ENCODE measurements at places on chromosomes 1 and 21.

- no peak for DNase-seq
These were observed 11.1 kb downstream of the CPT2 start for GRCh38 chr1:53207726-53208125.

DNA sequence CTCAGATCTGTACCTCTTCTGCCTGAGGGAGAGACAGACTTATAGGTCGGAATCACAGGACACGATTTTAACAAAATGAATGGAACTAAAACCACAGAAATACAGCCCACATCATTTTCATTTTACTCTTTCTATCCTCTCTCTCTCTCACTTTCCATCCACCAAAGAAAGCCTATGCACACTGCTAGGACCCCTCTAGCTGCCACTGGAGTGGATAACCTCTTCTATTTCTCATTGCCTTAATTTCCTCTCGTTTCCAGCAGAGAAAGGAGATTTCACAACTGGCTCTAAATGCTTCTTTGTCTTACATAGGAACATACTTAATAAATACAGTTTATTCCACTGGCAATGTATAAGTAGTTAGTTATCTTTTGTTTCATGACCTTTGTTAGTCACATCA is 867.8 kb upstream of the ADGRL4 start:
- no peak for DNase-seq

DNA sequence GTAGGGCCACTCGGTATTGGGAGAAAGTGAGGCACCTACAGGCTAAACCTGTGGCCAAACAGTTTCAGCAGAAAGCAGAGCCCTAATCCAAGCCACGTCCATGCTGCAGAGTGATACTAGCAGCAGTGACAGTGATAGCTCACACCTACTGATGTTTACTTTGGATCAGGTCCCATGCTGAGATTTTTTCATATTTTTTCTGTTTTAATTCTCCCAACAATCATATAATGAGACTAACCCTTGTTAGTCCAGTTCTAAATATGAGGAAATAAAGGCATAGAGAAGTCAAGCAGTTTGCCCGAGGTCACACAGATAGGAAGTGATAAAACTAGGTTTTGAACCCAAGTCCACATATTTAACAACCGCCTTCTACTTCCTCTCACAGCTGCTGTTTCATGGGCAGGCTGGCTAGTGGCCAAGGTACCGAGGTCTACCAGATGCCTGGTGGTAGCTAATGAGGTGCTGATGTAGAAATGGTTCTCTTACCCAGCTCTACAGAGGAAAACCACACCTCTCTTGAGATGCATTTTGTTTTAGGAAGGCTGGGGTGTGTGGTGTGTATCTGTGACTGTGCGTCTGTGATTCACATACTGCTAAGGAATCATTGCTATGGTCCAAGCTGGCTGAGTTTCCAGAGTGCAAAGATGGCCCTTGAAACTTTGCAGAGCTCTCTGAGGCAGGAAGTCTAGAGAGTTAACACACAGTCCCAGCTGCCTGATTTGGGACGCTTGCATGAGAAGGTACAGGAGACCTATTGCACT is 80.3 kb upstream of the ARTN start:
- no peak for DNase-seq

GRCh38 chr1:223718850-223719249 is 6.5 kb downstream of the CAPN2 start:
- no peak for DNase-seq

DNA sequence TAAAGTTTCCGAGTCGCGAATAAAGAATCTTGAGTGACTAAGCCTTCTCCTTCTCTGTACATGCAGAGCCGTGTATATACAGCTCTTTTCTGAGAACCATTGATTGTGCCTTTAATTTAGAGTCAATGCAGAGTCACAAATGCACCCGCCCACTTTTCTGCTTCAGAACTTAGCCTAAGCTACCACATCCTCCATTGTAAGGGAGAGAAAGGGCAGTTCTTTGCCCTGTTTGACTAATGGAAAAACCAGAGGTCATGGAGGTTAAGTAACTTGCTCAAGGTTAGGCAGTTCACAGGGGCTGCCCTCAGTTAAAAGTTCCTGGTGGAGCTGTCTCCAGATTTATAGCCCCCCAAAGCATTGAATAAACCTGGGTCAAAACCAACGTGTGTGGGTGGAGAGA is 139.6 kb downstream of the TOMM20 start:
- DNase-seq: no peak

GRCh38 chr1:198902655-198903054 is 263.8 kb downstream of the PTPRC start:
- no peak for DNase-seq
